ENCODE measurements at places on chromosomes 11 and 22. TPM values are rescaled to one million over a fixed set of nuclear protein-coding genes. Genes with fewer than 3 reads are reported as not detected.

DNA sequence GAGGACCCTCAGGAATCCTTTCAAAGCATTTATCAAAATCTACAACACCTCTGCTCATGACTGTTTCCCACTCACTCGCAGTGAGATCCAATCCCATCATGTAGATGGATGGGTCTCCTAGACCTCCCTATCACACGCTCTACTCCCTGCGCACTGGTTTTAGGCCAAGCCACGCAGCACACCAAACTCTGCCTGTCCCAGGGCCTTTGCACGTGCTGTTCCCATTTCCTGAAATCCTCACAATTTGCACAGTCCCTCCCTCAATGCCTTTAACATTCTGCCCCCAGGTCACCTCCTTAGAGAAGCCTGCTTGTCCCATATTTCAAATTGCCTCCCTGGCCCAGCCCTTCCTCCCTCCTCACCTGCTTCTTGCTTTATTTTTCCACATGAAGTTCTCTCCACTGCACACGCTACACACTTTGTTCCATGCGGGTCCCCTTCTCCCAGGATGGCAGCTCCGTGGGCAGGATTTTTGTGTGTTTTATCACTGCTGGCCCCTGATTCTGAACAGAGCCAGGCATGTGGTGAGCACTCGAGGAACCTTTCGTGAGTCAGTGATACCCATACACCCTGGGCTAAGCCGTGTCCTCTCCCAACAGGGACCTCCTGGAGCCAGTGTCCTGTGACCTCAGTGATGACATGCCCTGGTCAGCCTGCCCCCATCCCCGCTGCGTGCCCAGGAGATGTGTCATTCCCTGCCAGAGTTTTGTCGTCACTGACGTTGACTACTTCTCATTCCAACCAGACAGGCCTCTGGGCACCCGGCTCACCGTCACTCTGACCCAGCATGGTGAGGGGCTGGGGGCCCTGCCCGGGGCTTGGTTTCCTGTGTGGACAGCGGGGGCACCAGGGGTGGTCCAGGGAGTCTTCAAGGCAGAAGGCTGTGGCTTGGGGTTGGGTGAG, 12.2 kb downstream of the CSF2RB start:
- no peak for DNase-seq

DNA sequence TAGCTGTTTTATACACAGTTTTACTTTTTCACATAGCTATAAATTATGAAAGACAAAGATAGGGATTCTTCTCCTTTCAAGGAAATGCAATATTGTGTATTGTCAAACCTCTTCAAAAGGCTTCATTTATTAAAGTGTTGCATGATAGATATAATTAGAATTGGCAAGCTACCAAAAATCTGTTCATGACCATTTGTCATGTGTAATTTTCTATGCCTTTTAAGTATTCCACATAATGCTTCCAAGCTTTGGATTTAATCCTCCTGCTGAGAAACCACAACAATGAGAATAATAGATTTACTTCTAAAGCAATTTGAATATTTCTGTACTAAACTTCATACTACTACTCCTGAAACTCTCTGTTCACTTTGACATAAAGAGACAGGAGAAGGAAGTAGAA, 403.2 kb upstream of the CCDC179 start:
- no peak for DNase-seq

The OR51B5 gene
- total RNA-seq = 0.30 TPM

DNA sequence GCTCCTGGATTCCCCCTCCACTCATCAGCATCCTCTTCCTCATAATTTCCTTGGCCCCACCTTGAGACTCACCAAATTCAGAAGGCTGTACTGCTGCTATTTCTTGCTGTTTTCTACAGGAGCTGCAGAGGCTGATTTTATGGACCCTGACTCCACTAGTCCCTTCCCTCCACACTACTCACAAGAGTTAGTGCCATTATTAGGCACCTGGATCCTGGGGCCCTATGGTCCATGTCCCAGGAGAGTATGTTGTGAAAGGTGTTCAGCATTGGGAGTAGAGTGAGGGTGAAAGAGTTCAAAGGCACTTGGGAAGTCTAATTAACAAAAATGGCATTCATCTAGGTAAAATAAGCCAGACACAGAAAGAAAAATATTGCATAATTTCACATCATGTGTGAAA, at the start of gene OR56A4:
Gene OR56A4 (minus strand): TSS at position 101 of the 400 bp plus-strand sequence. CDS start 3,954 bp downstream, outside the sequence.
- DNase-seq = no peak

The GRM5 gene
- total RNA-seq = 0.34 TPM

- no peak for DNase-seq
Measured at GRCh38 chr11:120651396-120651795, 139.8 kb downstream of the GRIK4 start.

The SLC1A2 gene
- 1.7 TPM for total RNA-seq

GRCh38 chr11:92658733-92659132, 310.7 kb upstream of the MTNR1B start:
- DNase-seq = no peak

The DRD4 gene
- total RNA-seq = not detected

The PRG3 gene
- not detected for total RNA-seq

The F2 gene
- 0.37 TPM for total RNA-seq

DNA sequence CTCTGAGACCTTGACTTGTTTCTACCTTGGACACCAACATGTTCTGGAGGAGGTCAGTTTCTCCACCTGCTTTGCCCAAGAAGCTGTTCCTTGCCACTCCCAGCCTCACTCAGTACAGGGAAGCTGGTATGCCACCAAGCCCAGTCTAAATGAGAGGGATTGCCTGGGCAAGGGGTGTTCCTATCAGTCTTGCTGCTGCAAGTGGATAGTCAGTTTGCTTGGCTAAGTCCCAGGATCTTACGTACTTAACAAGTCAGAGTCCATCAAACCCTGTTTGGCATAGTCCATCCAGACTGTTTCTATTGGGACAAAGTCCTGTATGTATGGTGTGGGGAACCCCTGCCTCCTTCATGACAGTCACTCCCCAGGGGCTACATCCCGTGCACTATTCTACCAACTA, 66.6 kb downstream of the RPL27A start:
- DNase-seq = no peak

- DNase-seq = no peak
Measured at GRCh38 chr11:34566208-34566551, 52.6 kb upstream of the ELF5 start.

The ZNRF3 gene
- 16.6 TPM for total RNA-seq

The MS4A12 gene
- total RNA-seq = not detected

The SIRT3 gene
- 25.8 TPM for total RNA-seq

- no peak for DNase-seq
Measured at GRCh38 chr11:12981676-12982522, 27.2 kb upstream of the RASSF10 start.

The NCF4 gene
- total RNA-seq = 43.3 TPM

- no peak for DNase-seq
Measured at GRCh38 chr11:106461839-106462545, 384.5 kb downstream of the AASDHPPT start.

- no peak for DNase-seq
Measured at GRCh38 chr11:118834427-118835028, 43.6 kb upstream of the DDX6 start.

DNA sequence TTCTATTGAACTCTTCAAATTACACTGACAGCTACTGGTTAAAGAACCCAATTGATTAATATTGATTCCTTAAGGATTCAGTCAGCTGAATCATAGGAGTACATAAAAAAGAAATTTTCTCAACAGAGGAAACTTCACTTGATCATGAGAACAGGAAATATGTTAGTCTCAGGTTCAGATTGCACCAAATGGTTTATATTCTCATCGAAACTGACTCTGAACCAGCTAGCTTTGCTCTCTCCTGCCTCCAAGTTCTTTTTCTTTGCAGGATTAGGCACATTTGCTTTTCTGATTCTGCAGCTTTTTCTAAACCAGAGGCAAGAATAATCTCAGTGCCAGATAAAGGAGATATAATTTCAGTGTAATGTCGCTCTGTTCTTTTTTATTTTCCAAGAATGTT, 33.2 kb upstream of the CTSC start:
- no peak for DNase-seq

All from upper lobe of left lung (tissue), 6 donors.